Tibial artery (tissue), 4 donors: ENCODE measurements at places on chromosomes 12 and 14.
A peak's percentile ranks its signal among the peaks of the same experiment; 100 is the strongest.

DNA sequence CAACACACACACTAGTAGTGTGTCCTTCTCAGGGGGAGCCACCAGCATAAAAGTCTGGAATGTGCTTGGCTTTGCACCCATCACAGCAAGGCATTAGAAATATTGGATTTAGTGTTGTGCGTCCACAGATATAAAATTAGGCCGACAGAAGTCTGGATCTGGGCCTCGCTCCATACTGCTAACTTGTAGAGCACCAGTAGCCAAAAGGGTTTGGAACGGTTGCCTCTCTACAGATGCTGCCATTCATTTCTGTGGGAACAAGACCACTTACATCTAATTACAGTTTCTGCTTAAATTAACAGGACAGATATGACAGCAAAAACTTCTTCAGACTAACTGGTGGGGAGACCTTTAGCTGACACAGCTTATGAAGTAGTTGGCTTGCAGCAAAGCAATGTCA lies 94.2 kb downstream of the EXOC5 start:
- DNase-seq, result no peak

DNA sequence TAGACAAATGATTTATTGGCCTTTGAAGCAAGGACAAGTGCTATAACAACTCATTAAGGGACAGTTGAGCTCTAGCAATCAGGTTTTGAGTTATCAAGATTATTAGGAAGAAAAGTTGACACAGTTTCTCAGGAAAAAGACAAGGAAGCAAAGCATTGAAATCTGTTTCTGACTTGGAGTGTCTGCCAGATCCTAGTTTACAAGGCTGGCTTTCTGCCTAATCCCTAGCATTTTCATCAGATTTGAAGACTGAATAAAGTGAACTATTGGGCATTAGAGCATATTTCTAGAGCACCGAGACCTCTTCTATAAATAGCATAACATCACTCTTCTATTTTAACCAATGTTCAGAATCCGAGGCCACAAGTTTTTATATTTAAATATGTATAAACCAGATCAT lies 7.0 kb downstream of the SYT1 start:
- DNase-seq, result no peak

- DNase-seq, result no peak
Measured at GRCh38 chr14:51458563-51458955, 193.2 kb upstream of the FRMD6 start.

DNA sequence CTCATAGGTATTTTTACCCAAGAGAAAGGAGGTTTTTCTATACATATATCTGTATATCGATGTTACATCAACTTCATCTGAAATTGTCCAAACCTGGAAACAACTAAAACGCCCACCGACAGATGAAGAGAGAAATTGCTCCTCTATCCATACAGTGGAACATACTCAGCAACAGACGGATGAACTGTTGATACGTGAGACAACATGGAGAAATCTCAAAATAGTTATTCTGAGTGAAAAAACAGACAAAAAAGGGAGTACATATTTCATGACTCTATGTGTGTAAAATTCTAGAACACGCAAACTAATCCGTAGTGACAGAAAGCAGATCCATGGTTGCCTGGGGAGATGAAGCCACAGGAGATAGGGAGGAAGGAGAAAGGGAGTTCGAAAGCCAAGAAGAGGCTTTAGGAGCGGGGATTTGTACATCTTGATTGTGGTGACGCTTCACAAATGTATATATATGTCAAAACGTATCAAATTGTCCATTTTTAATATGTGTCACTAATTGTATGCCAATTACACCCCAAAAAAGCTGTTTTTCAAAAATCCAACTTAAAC lies 37.6 kb upstream of the C14orf180 start:
- no peak for DNase-seq

- DNase-seq, result no peak
Measured at GRCh38 chr12:14185427-14186192, 179.9 kb upstream of the ATF7IP start.

DNA sequence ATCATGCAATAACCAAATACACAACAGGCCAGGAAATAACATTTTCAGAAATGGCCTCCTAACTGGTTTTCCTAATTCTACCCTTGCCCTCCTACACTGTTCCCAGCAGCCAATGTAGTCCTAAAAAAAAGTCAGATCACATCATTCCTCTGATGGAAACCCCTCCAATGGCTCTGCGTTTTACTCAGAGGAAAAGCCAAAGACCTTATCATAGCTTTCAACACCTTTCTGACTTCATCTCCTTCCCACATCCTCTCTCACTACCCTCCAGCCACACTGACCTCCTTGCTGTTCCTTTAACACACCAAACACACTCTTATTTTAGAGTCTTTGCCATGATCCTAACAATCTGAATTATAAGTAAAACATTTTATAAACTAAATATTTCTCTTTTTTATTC lies 1.1 kb downstream of the MED6 start:
- DNase-seq, result no peak

GRCh38 chr12:68530965-68531364 lies 79.7 kb upstream of the RAP1B start:
- peak; percentile 43 for DNase-seq

GRCh38 chr12:112514456-112514855 lies 95.7 kb downstream of the PTPN11 start:
- no peak for DNase-seq

- DNase-seq, result no peak
Measured at GRCh38 chr12:115043079-115043478, 359.1 kb upstream of the TBX3 start.

DNA sequence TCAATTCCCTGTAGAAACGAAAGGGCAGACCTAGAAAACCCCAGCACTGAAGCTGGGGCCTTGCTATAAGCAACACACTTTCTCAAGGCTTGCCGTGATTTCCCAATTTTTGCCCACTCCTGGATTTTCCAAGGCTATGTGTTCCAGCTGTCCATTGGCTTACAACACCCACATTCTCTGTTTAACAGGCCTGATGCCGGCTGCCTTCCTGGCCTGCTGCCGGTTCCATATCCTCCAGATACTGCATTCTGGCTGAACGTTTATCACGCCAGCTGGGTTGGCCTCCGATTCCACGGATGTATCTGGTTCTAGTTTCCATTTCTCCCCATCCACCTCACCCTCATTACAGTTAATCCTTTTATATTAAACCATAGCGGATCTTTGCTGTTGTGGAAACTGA lies 2.0 kb upstream of the PCNX1 start:
- no peak for DNase-seq

GRCh38 chr12:123269395-123269892 lies 2.2 kb downstream of the CDK2AP1 start:
- peak; percentile 66 for DNase-seq

DNA sequence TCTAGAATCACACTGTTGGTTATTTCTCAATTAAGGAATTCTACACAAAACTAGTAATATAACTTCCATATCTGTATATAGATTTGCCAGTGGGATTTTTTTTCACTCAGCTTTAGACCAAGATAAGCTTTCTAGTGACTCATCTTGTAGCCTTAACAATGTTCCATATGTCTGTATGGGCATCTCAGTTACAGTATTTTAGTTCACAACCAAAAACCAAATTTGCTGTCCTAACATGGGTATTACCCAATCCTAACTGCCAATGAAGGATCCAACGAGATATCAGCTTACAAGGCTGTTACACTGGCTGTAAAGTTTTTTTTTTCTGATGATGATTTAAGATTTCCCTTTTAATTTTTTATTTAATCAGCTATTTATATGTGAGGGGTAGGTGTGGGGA lies 31.5 kb upstream of the KRR1 start:
- no peak for DNase-seq

GRCh38 chr12:68506619-68507018 lies 104.1 kb upstream of the RAP1B start:
- DNase-seq, result no peak

DNA sequence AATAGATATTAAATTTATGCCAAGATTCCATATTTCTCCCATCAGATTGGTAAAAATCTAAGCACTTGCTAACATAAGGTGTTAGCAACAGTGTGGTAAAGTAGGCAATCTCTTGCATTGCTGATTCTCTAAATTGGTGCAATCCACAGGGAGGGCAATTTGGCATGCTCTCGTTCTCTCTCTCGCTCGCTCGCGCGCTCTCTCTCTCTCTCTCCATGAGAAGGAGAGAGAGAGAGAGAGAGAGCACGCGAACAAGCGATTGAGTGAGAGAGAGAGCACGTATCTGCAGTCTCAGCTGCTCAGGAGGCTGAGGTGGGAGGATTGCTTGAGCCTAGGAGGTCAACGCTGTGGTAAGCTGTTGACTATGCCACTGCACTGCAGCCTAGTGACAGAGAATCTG lies 25.9 kb downstream of the PSEN1 start:
- DNase-seq, result no peak

GRCh38 chr12:80262771-80263170 lies 163.4 kb downstream of the OTOGL start:
- no peak for DNase-seq

DNA sequence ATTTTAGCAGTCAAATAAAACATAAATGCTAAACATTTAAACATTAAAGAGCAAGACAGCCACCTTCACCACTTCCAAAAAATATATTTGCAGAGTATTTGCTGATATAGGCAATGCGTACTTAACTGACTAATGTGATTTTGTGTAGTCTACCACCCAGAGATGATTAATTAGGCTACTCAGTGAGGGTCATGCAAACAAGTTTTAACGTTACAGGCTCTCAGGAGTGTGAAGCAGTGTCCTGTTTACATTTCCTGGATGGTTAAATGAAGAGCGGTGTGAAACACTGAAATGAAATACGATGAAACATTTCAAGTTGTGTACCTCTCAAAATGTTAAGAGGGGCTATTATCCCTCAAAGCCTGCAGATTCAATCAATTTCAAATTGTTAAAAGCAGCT lies 165.8 kb upstream of the LRIG3 start:
- no peak for DNase-seq

- no peak for DNase-seq
Measured at GRCh38 chr14:64806202-64806861, 73.4 kb downstream of the SPTB start.

GRCh38 chr12:102513272-102513671 lies 32.9 kb upstream of the IGF1 start:
- DNase-seq, result no peak

- no peak for DNase-seq
Measured at GRCh38 chr12:71731439-71732356, 23.0 kb upstream of the RAB21 start.

DNA sequence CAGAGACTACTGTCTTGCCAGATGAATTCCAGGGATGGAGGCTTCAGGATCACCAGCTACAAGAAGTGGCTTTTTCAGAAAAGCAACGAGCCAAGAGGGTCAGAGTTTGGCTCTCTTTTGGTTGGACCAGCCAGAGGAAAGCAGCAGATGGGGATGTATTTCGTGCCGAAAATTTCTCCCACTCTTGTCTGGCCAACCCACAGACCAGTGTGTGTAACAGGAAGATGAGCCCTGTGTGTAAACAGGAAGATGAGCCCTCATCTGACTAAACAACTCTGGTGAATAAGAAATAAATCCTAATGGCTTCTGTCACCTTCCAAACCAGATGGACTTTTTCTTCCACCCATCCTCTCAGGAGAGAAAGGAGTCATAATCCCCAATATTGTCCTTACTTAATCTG lies 13.1 kb downstream of the GPR68 start:
- DNase-seq, result no peak

GRCh38 chr12:138898-139534 lies 72.4 kb downstream of the IQSEC3 start:
- no peak for DNase-seq

DNA sequence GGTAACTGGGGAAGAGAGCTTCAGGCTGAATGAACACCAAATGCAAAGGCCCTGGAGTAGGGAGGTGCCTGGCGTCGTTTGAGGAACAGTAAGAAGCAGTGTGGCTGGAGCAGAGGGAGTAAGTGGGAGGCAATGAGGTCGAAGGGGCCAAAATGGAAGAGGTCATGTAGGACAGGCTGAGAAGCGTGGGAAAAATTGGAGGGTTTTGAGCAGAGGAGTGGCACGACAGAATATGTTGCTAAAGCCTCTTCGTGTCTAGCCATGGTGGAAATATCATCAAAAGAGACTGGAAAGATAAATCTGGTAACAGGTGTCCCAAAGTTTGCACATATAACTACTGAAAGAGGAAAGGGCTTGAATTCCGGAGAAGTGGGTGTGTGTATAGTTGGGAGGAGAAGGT lies 1.9 kb downstream of the TRIM9 start:
- no peak for DNase-seq

DNA sequence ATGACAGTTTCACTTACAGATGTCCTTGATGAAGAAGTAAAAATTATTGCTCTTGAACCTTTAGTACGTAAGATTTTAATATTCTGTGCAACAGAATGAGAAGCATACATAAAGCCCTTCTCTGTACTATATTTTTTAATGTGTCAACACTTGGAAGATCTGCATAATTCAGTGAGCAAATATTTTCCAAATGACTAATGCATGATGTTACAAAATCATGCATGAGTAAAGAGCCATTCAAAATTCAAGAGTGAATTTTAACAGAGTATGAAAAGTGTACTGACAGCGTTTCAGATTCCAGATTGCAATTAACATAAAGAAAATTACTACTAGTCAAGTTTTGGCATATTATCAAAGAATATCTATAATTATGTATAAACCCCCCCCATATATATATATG lies 101.4 kb upstream of the BBS10 start:
- no peak for DNase-seq

DNA sequence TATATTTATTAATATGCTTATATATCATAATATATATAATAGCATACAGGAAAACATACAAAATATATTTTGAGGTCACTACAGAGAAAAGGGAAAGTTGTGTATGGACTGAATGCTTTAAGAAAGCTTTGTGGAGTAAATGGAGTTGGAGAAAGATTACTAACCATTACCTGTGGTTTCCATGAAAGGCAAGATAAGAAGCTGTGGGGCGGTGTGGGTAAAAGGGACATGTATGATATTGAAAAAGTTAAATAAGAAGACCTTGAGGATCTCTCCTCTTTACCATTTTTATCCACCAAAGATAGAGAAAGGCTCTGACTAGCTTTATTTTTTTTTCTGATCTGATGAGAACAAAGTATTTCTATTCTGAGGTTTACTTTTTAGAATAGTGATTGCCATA lies 404.4 kb downstream of the TRHDE start:
- no peak for DNase-seq

DNA sequence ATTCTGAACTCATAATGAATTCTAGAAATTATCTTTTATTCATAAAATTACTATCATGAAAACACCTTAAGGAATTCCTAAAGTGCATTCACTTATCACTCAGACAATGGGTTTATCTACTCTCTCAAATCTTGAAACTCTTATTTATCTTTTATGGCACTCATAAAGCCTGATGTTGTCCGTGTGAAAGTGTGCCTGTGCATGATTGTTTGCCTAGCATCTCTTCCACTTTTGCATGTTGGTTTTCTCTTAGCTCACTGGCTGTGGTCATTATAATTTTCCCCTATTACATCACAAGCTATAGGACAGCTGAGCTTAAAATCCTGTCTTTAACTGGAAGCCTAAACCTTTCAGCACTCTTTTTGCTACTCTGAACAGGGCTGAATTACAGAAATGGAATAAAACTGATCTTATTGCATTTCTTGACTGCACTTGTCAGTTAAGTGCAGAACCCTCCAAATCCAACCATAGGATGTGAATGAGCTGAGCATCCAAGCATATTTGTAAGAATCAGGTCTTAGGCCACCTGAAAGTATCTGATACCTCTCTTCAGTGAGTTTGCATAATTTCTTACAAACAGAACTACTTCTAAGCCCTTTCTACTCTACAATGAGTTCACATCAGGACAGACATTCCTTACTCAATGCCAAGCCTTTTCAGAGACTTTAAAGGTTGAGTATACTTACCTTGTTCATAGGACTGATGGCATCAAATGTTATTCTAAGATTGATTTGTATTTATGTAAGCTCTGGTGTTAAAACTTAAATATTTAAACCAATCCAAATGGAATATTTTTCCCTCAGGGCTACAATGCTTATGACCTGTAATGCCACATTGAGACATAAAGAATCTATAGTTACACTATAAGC lies 221.2 kb upstream of the KITLG start:
- DNase-seq, result no peak

GRCh38 chr12:26846416-26846815 lies 13.4 kb upstream of the ITPR2 start:
- no peak for DNase-seq
